ENCODE measurements at places on chromosomes 13 and 19.

- no peak for DNase-seq
Measured at GRCh38 chr13:102845289-102845629, 573 bp upstream of the ERCC5 start.

DNA sequence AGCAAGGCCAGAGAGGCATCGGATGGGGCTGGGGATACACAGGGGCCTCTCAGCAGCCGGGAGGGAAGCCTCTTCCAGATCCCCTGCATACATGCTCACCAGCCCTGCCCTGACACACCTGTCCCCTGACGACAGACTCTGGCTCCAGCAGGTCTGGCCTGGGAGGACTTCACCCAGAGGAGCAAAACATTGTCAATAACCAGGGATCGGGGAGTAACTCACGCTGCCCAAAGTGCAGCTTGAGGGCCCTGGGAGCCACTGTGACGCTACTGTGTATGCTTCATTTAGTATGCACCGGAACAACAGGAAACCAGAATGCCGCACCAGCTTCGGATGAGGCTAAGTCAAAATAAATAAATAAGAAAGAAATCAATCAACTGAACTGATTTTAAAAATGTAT lies 12.4 kb upstream of the CD22 start:
- no peak for DNase-seq

GRCh38 chr13:32878163-32878562 lies 138.1 kb upstream of the KL start:
- no peak for DNase-seq

- no peak for DNase-seq
Measured at GRCh38 chr13:98534821-98535220, 42.1 kb downstream of the STK24 start.

DNA sequence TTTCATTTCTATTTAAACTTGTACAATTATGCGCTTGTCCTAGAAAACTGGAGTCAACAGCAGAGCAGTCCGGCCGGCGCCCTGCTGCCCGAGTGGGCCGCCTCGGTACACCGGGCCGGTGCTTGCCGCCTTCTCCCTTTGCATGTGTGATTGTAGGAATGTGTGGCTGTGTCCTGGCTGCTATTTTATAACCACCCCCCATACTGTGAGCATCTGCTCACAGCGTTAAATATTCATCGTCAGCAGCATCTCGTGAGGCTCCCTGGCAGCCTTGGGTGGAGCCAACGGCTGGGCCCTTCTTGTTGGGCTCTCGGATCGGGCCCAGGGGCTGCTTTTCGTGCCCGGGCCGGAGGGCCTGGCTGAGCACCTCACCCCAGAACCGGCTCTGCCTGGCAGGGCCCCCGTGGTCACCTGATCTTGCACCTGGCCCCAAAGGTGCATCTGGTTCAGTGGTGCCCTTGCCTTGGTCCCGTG lies 10.6 kb downstream of the PIAS4 start:
- DNase-seq, result no peak

GRCh38 chr19:31548941-31549340 lies 199.7 kb upstream of the TSHZ3 start:
- DNase-seq, result peak; percentile 28

DNA sequence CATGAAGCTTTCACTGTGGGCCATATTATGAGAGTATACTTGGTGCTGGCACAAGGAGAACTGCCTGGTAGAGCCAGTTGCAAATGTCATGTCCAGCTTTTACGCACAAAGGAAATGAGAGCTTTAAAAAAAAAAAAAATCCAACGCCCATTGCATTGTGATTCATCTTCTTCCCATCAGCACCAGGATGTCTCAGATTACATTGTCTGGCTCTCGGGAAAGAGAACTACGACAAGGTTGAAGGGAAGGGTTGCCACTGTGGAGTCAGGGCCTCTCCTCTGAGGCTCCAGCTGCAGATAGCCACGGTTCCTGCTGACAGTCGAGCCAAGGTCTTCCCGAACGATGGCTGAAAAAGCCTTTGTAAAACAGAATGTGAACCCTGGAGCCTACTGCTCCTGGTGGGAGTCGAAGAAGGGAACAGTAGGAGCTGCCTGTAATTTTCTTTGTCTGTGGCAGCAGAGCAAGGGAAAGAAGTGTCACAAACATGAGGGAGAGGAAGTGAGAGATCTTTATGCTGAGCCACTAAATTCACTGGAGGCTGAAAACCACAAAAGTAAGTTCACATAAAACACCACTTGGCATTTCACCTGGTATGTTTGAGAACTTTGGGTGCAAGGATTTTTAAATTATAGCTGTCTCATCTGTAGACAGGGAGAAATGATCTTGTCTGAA lies 704.7 kb downstream of the DIAPH3 start:
- no peak for DNase-seq

Measured in NCI-H1930 (cell line).